ENCODE measurements at places on chromosomes 3 and 15.

- DNase-seq: no peak
Observed at GRCh38 chr3:32764481-32764880, 53.3 kb upstream of the TRIM71 start.

DNA sequence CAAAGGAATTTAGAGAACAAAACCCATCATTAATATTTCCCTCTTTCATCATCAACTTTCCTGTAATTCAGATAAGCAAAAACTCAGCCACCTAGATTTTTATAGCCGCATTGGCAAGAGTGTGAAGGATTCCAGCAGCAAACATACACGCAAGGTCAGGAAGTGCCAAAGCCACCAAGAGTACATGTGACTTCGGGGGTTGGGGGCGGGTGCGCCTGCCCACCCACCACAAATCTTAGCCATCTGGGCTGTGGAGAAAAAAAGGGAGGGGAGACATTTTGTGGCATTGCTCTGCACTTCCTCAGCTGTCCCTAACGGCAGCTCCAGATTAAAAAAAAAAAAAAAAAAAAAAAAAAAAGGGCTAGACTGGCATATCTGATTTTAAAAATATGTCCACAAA lies 148.4 kb downstream of the TNIK start:
- no peak for DNase-seq

DNA sequence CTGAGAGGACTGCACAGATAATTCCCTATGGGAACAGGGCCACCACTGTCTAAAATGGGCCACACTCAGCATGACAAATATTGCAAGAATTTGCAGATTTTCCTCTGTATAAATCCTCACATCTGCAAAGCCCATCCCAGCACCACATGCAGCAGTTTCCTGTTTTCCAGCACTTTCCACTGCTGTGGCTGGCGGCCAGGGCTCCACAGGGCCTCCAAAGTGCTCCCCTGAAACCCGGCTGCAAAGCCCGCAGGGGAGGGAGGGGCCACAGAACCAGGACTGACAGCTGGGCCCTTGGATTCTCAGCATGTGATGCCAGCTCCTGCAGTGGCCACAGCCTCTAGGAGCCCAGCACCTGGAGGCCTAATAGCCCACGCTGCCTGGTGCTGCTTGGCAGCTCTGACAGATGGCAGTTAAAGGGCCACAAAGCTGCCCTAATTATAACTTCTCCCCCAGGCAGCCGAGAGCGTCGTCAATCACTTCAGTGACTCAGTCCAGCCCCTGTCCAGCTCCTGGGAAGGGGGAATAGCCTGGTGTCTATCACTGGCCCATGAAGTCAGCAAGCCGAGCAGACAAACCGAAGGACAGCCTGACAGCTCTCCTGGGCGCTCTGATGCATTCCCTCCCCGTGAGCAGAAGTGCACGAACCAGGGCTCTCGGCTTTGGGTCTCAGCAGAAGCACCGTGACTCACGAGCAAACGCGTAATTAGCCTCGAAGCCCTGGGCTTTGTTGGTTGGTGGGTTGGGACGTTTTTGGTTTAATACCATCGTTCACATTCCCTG lies 4.7 kb downstream of the LRRC15 start:
- no peak for DNase-seq

DNA sequence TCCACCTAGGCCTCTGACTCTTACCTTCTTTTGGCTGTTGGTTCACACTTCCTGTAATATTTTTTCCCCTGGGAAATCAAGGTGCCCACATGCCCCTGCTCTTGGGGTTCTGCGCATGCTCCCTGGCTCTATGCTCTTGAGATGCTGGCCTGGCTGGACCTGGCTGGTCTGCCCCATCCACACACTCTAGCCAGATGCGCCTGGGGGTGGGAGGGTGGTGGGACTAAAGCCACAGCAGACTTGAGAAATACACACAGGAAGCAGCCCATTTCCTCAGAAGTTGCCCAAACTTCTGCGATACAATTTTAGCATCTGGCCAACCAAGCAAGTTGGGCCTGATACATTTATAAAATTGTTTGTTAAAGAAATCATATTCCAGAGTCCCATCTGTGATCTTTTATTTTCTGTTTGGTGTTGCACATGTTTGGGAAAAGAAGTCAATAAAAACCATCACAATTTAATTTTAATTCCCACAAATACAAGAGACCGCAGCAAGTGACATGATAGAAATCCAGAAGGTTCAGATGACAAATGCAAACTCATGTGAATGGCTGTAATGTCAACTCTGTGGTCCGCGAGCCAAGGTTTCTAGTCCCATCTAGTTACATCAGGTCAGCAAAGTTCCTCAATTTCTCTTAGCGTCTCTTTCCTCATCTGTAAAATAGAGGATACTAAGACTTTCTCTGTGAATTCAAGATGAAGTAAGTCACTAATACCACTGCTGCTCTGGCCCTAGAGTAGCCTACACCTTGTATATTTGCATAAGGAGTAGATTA lies 55.9 kb upstream of the MEF2A start:
- DNase-seq: no peak

- no peak for DNase-seq
Observed at GRCh38 chr3:52253314-52254304, 8.1 kb downstream of the PPM1M start.

DNA sequence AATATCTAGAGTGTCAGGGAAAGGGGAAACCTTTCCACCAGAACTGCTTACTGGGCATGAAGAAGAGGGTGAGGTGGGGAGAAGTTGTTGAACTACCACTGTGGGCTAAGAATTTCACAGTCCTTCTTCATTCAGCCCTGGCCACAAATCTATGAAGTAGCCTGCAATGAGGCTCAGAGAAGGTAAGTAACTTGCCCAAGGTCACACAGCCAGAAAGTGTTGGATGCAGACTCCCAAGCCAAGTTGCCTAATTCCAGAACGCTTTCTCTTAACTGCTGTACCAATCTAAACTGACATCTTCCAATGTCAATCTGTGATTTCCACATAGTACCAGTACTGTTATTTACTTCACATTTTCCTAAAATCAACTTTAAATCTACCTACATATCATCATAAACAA lies 2.1 kb downstream of the CYP1A1 start:
- no peak for DNase-seq

- no peak for DNase-seq
Observed at GRCh38 chr3:2837239-2837638, 272.9 kb downstream of the IL5RA start.

- no peak for DNase-seq
Observed at GRCh38 chr15:84731774-84732173, 15.8 kb upstream of the SEC11A start.

DNA sequence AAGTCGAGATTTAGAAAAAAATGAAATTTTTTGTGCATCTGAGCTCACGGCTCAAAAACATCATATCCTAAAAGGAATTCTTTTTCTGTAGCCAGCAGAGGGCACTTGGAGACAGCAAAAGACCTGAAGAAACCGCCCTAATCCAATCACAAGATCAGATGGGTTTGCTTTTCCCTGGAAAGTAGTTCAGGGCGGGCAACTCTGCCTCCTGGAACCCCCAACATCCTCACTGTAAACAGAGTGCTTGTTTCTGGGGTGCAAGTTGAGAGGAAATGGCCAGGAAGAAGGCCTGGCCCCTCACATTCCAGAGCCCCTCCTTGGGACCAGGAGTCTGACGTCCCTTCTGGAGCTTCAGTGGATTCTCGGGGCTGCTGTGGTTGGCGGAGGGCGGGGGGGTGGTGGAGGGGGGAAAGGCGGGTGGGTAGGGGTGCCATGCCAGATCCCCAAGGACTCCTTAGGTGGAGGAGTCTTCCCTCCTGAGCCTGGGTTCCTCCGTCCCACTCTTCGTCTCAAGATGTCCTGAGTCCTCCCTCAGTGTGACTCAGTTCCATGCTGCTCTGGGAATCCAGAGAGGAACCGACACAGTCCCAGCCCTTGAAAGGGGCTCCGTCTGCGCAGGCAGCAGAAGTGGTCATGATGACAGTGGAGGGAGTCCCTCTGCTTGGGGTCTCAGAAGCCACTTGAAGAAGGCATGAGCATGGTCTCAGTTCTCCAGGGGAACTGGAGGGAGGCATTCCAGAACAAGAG lies 35.9 kb downstream of the CCK start:
- DNase-seq: no peak

- no peak for DNase-seq
Observed at GRCh38 chr15:31390029-31390428, 63.4 kb downstream of the KLF13 start.

- DNase-seq: no peak
Observed at GRCh38 chr15:74316141-74316540, 51.3 kb downstream of the CYP11A1 start.

DNA sequence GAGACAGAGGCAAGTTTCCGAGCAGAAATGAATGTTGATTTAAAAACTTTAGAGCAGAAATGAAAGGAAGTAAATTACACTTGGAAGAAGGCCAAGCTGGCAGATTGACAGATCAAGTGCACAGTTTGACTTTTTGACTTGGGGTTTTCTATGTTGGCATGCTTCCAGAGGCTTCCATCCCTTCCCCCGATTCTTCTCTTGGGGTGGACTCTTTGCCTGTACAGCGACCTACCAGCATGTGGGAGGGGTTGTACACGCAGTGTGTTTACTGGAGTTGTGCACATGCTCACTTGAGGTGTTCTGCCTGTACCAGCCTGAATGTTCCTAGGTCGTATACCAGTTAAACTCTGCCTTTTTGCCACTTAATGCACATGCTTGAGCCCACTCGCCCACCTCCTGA lies 701.5 kb upstream of the GBE1 start:
- DNase-seq: no peak

GRCh38 chr15:69893863-69894262 lies 203.9 kb downstream of the TLE3 start:
- no peak for DNase-seq

GRCh38 chr3:86913160-86913559 lies 77.8 kb downstream of the VGLL3 start:
- no peak for DNase-seq

DNA sequence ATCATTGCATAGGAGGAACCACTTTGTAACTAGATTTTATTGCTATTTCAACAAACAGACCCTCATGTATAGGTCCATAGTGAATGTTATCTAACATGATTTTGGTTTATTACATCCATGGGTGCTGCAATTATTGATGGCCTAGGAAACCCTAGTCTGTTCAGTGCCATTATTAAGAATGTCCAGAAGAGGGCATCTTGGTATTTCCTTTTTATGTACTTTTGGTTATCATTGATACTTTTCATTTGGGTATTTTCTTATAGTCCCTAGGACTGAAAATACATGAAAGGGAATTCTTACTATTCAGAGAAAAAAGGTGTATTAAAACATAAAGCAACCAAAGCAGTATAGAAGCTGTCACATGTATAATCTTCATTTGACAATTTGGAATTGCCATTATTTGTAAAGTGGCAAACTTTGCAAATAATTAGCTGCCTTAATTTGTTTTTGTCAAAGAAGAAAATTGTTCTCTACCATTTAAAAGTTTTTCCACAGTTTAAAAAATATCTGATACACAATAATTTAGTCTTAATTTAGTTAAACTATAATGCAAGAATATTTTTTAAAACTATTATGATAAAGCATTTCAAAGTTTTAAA lies 48.7 kb downstream of the CNOT10 start:
- DNase-seq: no peak

GRCh38 chr3:13210221-13210975 lies 137.2 kb upstream of the IQSEC1 start:
- DNase-seq: no peak

GRCh38 chr3:78049521-78049920 lies 1009.6 kb downstream of the ROBO2 start:
- DNase-seq: no peak

DNA sequence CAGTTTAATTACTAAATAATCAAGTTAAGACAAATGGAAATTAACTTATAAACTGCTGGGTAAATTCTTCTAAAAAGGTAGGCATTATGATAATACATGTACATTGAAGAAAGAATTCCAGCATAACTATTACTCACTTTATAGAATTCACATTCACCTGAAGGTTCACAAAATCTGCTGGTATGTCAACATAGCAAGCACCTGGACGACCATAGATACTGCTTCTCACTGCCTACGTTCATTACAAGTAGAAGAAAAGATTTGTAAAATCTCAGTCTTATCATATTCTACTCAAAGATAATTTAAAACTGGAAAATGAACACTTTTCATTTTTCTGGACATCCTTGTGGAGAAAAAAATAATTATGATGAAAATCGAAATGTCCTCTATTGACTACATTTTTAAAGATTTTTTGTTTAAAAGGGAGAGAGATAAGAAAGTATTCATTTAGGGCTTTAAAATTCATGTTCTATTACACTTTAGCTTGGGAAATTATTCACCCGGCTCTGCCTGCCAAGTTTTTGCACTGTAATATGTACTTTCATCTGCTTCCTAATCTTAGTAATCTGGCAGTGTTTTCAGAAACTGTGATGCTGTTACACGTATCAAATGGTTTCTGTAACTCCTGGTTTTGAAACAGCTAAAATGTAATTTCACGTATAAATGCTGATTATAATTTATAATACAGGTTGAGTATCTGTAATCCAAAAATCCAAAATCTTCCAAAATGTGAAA lies 16.1 kb downstream of the HACL1 start:
- DNase-seq: no peak

DNA sequence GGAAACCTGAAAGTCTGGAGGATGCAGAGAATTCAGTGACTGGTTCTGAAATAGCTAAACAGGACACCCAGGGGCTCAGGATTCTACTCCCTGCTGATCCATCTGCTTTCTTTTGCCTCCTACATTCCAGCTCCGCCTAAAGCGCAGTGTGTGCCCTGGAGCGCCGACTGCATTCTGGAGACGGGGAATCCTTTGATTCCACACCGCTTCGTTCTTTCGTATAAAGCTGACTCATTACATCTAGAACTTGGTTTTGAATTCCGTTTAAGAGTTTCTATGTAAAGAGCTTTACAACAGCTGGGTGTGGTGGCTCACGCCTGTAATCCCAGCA lies 61.8 kb downstream of the SENP2 start:
- no peak for DNase-seq

DNA sequence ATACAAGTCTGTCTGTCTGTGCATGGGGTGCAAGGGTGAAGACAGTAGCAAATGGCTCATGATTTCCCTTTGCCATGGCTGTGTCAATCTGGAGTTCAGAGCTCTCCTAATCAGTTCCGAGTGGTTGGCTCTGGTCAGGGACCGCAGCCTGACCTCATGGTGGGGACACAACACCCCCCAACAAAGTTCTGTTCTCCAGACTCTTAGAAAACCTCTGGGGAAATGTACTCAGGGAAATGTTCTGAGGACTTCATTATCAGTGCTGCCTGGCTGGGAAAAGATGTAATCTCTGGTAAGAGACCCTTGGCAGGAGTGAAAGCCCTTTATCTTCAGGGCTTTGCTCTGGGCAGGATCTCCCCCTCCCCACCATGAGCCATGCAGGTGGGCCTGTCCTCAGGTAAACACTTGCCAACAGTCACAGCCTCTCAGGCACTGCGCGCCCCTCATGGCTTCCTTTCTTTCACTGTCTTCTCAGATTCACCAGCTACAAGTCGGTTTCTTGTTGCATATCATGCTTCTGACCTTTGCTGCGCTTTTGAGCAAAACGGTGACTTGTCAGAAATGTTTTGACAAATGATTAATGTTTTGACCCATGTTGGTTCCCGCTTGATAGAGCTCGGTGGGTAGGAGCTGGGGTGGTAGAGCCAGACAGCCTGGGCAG lies 95.5 kb downstream of the ST6GAL1 start:
- DNase-seq: peak; percentile 19

GRCh38 chr3:57992452-57993213 lies 15.6 kb upstream of the FLNB start:
- DNase-seq: no peak

Data from stimulated activated CD8-positive, alpha-beta memory T cell treated with anti-CD3 and anti-CD28 coated beads, Interleukin-15, amount 100 ng/mL, for 24 hours (primary cell).